ENCODE measurements at places on chromosomes 1 and 21. TPM values are rescaled to one million over a fixed set of nuclear protein-coding genes. Genes with fewer than 3 reads are reported as not detected.

ENAH gene
- 51.4 TPM for total RNA-seq

LCE1B gene
- not detected for total RNA-seq

DIP2A gene
- 41.0 TPM for total RNA-seq

PLPPR4 gene
- 1.7 TPM for total RNA-seq

DPYD gene
- 91.9 TPM for total RNA-seq

KDM1A gene
- 38.6 TPM for total RNA-seq

TNFRSF4 gene
- total RNA-seq = 3.0 TPM

OR2T33 gene
- not detected for total RNA-seq

OR6K3 gene
- 2.2 TPM for total RNA-seq

SLC45A1 gene
- total RNA-seq = 0.92 TPM

SLC22A15 gene
- 26.8 TPM for total RNA-seq

PLPP3 gene
- total RNA-seq = 106 TPM

MROH9 gene
- 1.2 TPM for total RNA-seq

PTPRC gene
- total RNA-seq = 214 TPM

MMP23B gene
- 27.2 TPM for total RNA-seq

PLA2G2F gene
- total RNA-seq = not detected

PTGFR gene
- total RNA-seq = 4.5 TPM

Measured in lower lobe of right lung (tissue), 2 donors.